ENCODE measurements at places on chromosomes 4 and X. TPM values are rescaled to one million over a fixed set of nuclear protein-coding genes. Genes with fewer than 3 reads are reported as not detected.
A peak's percentile ranks its signal among the peaks of the same experiment; 100 is the strongest.

Gene ARAF
- 25.3 TPM for total RNA-seq

Gene CENPI
- total RNA-seq, result 2.6 TPM

Gene ESX1
- not detected for total RNA-seq

Gene HPGDS
- total RNA-seq, result 5.5 TPM

Gene TMEM31
- total RNA-seq, result not detected

Gene RHOH
- total RNA-seq, result 0.79 TPM

Gene FBXL5
- 58.7 TPM for total RNA-seq

Gene INTS12
- 24.0 TPM for total RNA-seq

DNA sequence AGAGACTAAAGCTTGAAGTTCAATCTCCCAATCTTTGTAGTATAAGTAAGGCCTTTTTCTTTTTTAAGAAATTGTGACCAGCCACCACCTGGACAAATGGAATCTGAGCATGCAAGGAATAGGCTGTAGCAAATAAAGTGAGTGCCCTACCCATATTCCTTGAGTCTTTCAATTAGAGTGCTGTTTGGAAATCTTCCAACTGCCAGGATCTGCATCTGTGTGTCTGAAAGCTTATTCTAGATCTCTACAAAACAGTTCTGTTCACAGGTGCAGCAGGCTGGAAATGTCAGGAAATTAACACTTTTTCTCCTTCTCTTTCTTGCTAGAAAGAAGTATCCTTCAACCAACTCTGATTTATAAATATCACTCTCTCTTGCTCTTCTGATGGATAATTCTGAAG lies 76.7 kb upstream of the NDST3 start:
- H3K4me1 ChIP-seq, result no peaks in the 10 kb centered on the region
- no peaks in the 10 kb centered on the region for H3K27me3 ChIP-seq
- H3K4me3 ChIP-seq, result no peak overlapping the region
- no peak for DNase-seq
- H3K36me3 ChIP-seq, result no peaks in the 10 kb centered on the region
- H3K27ac ChIP-seq, result no peak overlapping the region

DNA sequence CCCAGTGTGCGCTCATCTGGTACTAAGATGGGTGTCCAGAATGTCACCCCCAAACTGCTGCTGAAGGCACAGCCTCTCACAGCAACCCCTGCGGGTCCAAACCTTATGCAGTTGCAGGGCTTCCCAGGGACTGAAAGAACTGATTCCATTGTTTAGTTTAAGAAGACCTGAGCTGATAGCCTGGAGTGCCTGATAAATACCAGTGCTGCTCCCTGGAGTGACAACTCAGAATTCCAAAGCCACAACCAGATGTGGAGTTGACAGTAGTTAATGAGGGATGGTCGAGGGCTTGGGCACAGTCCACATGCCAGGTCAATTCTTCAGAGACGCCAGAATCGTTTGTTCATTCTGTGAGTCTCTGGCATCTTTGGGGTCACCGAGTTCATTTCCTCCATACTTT lies 71.2 kb downstream of the LNX1 start:
- no peak for DNase-seq
- H3K27ac ChIP-seq, result no peak overlapping the region
- H3K36me3 ChIP-seq, result no peaks in the 10 kb centered on the region
- H3K4me1 ChIP-seq, result peaks cover 4% of the 10 kb centered on the region

DNA sequence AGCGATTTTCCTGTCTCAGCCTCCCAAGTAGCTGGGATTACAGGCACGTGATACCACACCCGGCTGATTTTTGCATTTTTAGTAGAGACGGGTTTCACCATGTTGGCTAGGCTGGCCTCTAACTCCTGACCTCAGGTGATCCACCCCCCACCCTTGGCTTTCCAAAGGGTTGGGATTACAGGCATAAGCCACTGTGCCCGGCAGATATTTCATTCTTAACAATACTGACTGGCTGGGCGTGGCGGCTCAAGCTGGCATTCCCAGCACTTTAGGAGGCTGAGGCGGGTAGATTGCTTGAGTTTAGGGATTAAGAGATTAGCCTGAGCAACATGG lies 1.3 kb downstream of the PQBP1 start:
- no peaks in the 10 kb centered on the region for H3K27me3 ChIP-seq
- H3K36me3 ChIP-seq, result peaks cover 50% of the 10 kb centered on the region
- H3K27ac ChIP-seq, result peak overlapping the region; percentile 50
- DNase-seq, result no peak
- H3K4me1 ChIP-seq, result no peaks in the 10 kb centered on the region
- peak overlapping the region; percentile 65 for H3K4me3 ChIP-seq

DNA sequence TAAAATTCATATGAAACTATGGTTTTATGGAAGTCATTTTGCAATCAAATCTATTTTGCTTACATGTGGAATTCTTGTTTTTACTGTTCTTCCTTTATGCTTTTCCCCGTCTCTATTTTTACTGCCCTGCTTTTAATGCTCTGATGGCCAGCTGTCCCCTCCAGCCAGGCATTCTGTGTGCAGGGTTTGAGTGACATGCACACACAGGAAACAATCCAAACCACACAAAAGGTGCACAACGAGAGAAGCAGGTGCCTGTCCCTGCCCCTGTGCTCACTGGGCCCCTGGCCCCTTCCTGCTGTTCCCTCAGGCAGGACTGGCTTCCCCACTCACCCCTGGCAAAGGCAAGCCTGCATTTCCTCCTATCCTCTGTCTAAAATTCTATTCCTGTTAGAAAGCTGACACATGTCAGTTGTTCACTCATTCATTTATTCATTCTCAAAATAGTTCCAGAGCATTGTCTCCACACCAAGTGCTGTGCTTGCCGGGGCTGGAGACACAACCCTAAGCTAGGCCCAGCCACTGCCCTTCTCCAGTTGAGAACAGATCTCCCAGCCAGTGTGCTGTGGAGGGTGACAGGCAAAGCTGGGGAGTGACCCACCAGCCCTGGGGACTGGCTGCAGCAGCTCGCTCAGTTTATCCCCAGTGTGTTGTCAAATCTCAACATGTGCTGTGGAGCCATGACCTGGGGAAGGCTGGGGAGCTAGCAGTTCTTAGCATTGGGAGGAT lies 346.3 kb downstream of the FBXW7 start:
- no peak for DNase-seq
- H3K4me1 ChIP-seq, result no peaks in the 10 kb centered on the region
- no peak overlapping the region for H3K4me3 ChIP-seq
- H3K36me3 ChIP-seq, result no peaks in the 10 kb centered on the region
- no peaks in the 10 kb centered on the region for H3K27me3 ChIP-seq
- no peak overlapping the region for H3K27ac ChIP-seq

GRCh38 chr4:76311896-76312331 lies 5.4 kb downstream of the STBD1 start:
- no peak overlapping the region for H3K27ac ChIP-seq
- H3K36me3 ChIP-seq, result no peaks in the 10 kb centered on the region
- no peak overlapping the region for H3K4me3 ChIP-seq

DNA sequence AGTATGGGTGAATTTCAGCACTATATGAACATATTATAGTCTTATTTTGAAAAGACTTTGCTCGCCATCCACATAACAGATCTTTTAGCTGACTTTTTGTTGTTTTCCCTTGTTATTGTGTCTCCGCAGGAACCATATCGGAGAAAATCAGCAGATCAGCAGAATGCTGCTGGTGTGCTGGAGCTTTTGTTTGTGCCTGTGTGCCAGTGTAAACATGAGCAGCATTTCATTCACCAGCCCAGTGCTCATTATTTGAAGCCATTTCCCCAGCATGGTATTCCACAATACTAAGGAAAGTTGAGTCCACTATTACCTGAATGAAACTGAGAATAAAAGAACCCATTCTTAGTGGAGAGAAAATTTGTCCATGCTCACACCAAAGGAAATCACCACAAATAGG lies 261.8 kb upstream of the ARX start:
- H3K27ac ChIP-seq, result no peak overlapping the region
- DNase-seq, result no peak
- no peaks in the 10 kb centered on the region for H3K4me1 ChIP-seq
- H3K36me3 ChIP-seq, result no peaks in the 10 kb centered on the region
- no peaks in the 10 kb centered on the region for H3K27me3 ChIP-seq

DNA sequence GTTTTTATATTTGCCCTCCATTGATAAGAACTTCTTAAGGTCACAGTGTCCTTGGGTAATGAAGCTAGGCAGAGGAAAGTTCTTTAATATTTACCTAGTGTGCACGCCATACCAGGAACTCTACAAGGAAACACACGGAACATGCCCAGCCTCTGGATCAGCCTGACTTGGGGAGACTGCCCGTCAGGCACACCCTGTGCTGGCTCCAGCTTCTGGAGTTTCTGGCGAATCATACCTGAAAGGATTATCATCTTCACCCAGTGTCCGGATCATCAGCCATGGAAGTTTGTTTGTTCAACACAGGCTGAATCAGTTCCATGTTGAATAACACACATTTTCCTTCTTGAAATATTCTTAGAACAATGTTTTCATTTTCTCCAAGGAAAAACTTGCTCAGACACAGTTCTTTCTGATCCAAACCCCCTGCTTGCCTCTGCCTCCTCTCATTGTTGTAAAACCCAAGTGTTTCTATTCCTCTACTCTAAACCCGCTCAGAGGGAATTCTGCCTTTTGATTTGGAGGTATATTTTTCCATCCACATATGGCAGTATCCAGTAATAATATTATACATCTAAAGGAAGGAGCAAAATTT lies 176.7 kb downstream of the SHROOM3 start:
- no peak for DNase-seq
- no peak overlapping the region for H3K4me3 ChIP-seq
- H3K4me1 ChIP-seq, result no peaks in the 10 kb centered on the region
- H3K36me3 ChIP-seq, result no peaks in the 10 kb centered on the region
- H3K27me3 ChIP-seq, result no peaks in the 10 kb centered on the region
- peak overlapping the region; percentile 54 for H3K27ac ChIP-seq

DNA sequence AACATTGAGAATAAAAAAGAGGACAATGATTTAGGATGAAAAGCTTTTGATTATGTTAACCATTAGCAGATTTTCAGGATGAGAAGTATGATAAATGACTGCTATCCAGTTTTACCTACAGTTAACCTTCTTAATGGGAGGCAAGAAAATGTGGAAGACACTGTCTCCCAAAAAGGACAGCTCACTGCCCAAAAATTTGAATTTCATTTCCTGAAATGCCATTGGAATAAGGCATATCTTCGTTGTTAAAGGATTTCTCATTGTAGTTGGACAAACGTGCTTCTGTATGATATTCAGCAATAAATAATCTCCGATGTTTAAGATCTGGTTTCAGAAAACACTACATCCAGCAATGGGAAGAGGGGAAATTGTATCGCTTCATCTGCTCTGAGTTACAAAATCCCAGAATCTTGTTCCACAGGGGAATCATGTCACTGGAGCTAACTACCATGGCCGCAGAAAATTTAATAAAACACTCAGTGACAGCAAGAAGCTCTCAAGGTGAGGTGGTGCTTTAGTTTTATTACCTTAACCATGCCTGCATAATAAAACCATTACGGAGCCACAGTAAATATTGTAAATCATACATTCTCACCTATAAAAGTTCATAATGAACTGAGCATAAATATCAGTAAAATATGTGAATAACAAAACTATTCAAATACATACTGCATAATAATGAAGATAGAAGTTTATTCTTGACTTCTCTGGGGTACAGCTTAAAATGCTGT lies 552.3 kb downstream of the PCDH7 start:
- H3K27ac ChIP-seq, result no peak overlapping the region
- no peaks in the 10 kb centered on the region for H3K4me1 ChIP-seq
- H3K4me3 ChIP-seq, result no peak overlapping the region
- H3K27me3 ChIP-seq, result no peaks in the 10 kb centered on the region

- no peak overlapping the region for H3K4me3 ChIP-seq
- DNase-seq, result no peak
- H3K27ac ChIP-seq, result no peak overlapping the region
- H3K4me1 ChIP-seq, result no peaks in the 10 kb centered on the region
Observed at GRCh38 chr4:169439244-169439643, 168.5 kb upstream of the SH3RF1 start.

DNA sequence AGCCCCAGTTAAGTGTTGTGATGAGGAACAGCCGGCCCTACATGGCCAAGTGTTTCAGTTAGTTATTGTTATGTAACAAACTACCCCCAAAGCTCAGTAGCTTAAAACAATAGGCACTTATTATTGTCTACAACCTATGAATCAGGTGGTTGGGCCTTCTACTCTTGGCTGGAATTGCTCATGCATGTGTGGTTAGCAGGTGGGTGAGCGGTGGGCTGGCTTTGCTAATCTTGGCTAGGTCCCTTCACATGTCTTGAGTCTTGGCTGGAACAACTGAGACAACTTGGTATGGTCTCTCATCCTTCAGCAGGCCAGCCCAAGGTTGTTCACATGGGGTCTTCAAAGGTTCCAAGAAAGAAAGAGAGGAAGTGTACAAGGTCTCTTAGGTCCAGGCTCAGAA lies 54.5 kb upstream of the CHRNA9 start:
- no peaks in the 10 kb centered on the region for H3K36me3 ChIP-seq
- no peaks in the 10 kb centered on the region for H3K4me1 ChIP-seq
- no peak overlapping the region for H3K4me3 ChIP-seq
- H3K27ac ChIP-seq, result no peak overlapping the region

GRCh38 chr4:140255467-140255866 lies 101.5 kb upstream of the MAML3 start:
- no peak for DNase-seq
- H3K4me1 ChIP-seq, result peaks cover 7% of the 10 kb centered on the region
- no peaks in the 10 kb centered on the region for H3K36me3 ChIP-seq
- no peak overlapping the region for H3K27ac ChIP-seq

GRCh38 chrX:108091878-108092291 lies 307 bp downstream of the ATG4A start:
- H3K36me3 ChIP-seq, result peaks cover 17% of the 10 kb centered on the region
- H3K4me3 ChIP-seq, result peak overlapping the region; percentile 58
- peaks cover 7% of the 10 kb centered on the region for H3K4me1 ChIP-seq
- no peaks in the 10 kb centered on the region for H3K27me3 ChIP-seq

DNA sequence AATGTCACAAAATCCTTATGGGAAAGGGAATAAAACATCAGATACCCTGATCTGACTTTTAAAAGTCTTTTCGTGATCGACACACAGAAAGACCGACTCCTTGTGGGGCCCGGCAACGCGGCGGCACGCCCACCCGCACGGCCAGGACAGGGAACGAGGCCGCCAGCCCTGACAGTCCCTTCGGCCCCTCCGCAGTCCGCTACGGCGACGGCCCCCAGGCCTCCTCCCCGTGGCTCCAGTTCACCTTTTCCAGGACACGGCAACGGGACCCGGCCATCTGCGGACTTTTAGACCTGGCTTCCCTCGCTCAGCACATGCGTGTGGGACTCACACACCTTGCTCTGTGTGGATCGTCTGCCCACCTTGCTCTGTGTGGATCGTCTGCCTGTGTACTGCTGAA lies 33.6 kb upstream of the GTPBP6 start:
- DNase-seq, result no peak
- no peak overlapping the region for H3K4me3 ChIP-seq
- no peaks in the 10 kb centered on the region for H3K27me3 ChIP-seq
- H3K4me1 ChIP-seq, result no peaks in the 10 kb centered on the region
- no peak overlapping the region for H3K27ac ChIP-seq

- no peak for DNase-seq
- no peaks in the 10 kb centered on the region for H3K27me3 ChIP-seq
- no peak overlapping the region for H3K27ac ChIP-seq
Observed at GRCh38 chr4:143586080-143586479, 72.6 kb downstream of the SMARCA5 start.

GRCh38 chrX:16796298-16796697 lies 10.0 kb downstream of the TXLNG start:
- H3K4me3 ChIP-seq, result no peak overlapping the region
- DNase-seq, result no peak
- no peaks in the 10 kb centered on the region for H3K27me3 ChIP-seq
